Muscle of leg (tissue), 16 donors: ENCODE measurements at places on chromosomes 13 and 19.

GRCh38 chr19:51319649-51320279 is 8.3 kb downstream of the IGLON5 start:
- no peak for DNase-seq

DNA sequence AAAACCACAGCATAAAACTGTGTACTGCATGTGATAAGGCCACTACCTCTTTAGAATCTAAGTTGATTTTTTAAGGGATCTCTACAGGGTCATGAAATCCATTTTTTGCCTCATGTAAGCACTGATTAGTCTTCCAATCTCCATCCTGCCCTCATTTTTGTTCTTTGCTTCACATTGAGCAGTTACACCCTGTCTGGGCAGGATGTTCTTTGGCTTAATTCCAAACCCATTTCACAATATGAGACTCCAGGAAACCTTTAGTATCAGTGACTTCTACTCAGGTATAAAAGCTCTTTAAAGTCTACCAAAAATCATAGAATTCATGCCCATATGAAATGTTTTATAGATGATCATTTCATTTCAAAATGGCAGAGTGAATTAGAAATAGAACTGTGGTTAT is 592.6 kb downstream of the TBC1D4 start:
- no peak for DNase-seq

DNA sequence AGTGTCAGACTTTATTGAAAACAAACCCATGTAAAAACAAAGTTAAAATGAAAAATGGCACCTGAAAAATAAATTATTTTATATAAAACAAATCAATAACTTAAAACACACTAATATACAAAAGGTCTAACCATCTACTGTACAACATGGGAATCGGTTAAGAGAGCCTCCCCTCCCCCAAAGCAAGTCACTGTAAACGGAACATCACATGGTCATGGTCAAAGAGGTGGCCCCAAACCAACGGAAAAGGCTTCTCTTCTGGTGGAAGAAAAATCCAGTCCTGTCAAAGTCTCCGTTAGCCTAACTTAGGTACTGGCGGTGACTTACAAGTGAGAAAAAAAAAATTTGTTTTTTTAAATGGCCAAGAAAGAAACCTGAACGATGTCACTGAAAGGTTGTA is 15.7 kb upstream of the TIMM44 start:
- no peak for DNase-seq

- DNase-seq: no peak
Measured at GRCh38 chr19:42516771-42517170, 11.5 kb downstream of the CEACAM1 start.

DNA sequence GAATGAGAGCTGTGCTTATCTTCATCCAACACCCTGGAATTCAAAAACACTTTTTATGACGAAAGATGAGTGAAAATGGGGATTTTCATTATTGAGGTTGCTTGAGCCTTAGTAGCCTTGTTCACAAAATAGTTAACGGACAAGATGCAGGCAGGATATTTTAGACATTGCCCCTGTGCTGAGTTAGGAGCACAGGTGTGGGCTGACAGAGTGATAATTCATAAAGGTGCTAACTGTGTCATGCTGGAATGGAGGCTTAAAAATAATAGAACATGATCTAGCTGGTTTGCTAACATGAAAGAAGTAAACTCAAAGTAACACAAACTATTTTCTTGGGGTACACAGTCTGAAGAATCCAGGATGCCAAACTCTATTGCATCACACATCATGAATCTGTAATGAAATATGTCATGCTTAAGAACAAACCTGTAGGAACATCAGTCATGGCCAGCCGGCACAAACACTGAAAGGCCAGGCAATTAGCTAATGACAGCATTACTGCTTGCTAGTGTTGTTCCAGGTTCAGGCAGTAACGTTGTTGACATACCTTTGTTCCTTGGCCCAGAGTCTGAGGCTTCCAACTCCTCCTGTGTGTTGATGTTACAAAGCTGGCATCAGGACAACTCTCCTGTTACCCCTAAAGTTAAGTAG is 55.3 kb downstream of the FRY start:
- peak; percentile 10 for DNase-seq

DNA sequence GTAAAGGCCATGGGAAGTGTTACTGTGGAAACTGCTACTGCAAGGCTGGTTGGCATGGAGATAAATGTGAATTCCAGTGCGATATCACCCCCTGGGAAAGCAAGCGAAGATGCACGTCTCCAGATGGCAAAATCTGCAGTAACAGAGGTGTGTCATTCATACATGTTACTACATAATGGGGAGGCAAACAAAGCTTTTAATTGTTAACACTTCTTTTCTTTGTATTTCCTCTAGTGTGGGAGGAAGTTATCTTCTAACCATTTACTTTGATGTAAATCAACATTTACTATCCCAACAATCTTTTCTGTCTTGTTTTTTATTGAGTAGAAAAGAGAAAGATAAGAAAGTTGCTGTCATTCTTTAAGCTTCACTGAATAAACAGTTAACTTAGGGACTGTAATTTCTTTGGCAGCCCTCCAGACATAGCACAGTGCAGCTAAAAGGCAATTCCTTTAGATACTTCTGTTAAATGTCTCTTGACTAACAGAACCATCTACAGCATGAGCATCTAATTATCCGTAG is 126.9 kb downstream of the ITGBL1 start:
- DNase-seq: peak; percentile 42

DNA sequence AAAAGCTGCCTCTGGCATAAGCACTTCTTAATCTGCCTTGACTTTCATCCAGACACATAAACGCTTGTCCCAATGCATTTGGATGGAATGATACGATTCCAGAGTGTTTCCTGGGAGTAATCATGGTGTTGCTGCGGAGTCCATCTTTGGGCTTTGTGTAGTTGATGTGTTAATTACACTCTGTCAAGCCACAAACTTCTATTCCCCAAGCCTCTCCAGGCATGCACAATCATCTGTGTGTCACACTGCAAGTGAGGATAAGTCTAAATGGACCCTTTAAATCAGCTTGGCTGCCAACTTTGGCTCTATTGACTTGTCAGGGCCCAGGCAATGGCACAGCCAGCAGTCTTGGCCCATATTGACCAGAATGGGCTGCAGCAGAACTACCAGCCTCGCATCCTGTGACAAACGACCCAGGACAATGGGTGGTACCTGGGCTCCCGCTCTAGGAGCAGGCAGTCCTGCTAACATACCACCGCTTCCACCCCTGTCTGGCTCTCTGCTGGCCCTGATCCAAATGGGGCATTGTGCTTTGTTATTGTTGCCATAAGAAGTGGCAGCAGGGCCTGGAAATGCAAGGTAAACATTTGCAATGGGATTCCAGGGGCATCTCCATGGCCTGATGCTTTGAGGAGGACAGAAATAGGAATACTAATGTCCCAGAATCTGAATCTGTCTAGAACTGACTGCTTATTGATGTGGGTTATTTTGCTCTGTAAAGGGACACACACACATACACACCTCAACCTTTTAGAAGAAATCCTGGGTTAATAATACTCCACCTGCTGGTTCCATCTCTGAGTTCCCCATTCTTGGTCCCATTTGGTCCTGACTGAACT is 127.2 kb downstream of the DNAJC15 start:
- DNase-seq: no peak
